Cardiac septum (tissue), 1 donor: ENCODE measurements at places on chromosomes 6 and 20. TPM values are rescaled to one million over a fixed set of nuclear protein-coding genes. Genes with fewer than 3 reads are reported as not detected.

COL9A3 gene
- total RNA-seq: 0.94 TPM

OR2H2 gene
- not detected for total RNA-seq

SIRPG gene
- total RNA-seq: not detected

RIMS1 gene
- 1.2 TPM for total RNA-seq

- no peak for DNase-seq
Observed at GRCh38 chr20:25364180-25364788, 26.4 kb downstream of the ABHD12 start.

MCHR2 gene
- total RNA-seq: not detected

AGER gene
- 3.5 TPM for total RNA-seq

LCA5 gene
- 2.6 TPM for total RNA-seq

SLC4A11 gene
- 0.35 TPM for total RNA-seq

SLC16A10 gene
- total RNA-seq: 5.0 TPM

EFCAB8 gene
- not detected for total RNA-seq

DNA sequence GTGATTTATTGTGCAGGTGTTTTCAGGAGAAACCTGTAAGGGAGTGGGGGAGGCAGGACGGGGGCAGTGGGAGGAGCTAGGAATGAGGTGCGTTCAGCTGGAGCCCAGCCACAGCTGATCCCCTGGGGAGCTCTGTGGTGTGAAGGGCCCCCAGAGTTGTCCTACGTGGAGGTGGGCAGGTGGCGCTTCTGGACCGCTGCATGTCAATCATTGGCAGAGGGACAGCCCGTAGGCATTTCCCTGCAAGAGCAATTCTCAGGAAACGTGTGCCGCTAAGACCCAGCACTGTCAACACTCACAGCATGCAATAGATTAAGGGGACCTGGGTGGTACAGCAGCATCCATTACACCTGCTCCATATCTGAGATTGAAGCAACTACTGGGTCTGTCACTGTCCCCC, 88.0 kb downstream of the PRND start:
- DNase-seq: no peak

KCNQ2 gene
- 0.86 TPM for total RNA-seq

- no peak for DNase-seq
Observed at GRCh38 chr20:50682065-50682464, 9.3 kb downstream of the RIPOR3 start.

GRCh38 chr20:9453201-9453600, 61.2 kb upstream of the LAMP5 start:
- no peak for DNase-seq

CEP162 gene
- 4.3 TPM for total RNA-seq

HLA-DRA gene
- 94.0 TPM for total RNA-seq

MYBL2 gene
- 0.13 TPM for total RNA-seq

UST gene
- total RNA-seq: 2.1 TPM

DNA sequence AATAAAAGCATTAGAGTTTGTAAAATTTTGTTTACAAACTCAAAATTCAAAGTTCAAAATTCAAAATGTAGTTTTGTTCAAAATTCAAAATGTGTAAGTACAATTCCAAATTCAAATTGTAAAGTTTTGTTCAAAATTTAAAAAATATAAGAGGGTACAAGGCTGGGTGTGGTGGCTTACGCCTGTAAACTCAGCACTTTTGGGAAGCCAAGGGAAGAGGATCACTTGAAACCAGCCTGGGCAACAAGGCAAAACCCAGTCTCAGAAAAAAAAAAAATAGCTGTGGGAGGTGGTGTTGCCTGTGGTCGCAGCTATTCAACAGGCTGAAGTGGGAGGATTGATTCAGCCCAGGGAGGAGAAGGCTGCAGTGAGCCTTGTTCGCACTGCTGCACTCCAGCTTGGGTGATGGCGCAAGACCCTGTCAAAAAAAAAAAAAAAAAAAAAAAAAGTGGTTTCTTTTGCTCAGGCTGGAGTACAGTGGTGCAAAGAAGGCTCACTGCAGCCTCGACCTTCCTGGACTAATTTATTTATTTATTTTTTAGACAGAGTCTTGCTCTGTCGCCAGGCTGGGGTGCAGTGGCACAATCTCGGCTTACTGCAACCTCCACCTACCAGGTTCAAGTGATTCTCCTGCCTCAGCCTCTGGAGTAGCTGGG, 5.4 kb upstream of the ZBTB12 start:
- no peak for DNase-seq
